WTC11 (cell line): ENCODE measurements at places on chromosomes 5 and 9. TPM values are rescaled to one million over a fixed set of nuclear protein-coding genes. Genes with fewer than 3 reads are reported as not detected.
A peak's percentile ranks its signal among the peaks of the same experiment; 100 is the strongest.

GRCh38 chr5:34674187-34674586 is 18.1 kb downstream of the RAI14 start:
- no peak for DNase-seq

DNA sequence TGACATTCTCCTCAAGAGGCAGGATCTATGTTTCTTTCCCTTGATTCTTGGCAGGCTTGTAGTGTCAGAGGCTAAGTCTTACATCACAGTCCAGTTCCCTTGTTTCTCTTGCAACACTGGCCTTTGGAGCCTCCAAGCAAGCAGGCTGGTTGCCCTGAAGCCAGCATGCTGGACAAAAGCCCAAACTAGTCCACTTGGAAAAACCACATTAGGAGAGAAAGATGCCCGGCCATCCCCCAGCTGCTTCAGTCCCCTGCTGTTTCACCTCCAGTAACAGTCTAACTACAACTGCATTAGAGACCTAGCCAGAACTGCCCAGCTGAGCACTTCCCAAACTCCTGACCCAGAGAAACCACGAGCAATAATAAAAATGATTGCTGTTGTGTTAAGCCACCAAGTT is 87.6 kb downstream of the ADAMTS6 start:
- no peak for DNase-seq

- no peak for DNase-seq
Measured at GRCh38 chr5:147832541-147832940, 1.1 kb upstream of the SPINK1 start.

DNA sequence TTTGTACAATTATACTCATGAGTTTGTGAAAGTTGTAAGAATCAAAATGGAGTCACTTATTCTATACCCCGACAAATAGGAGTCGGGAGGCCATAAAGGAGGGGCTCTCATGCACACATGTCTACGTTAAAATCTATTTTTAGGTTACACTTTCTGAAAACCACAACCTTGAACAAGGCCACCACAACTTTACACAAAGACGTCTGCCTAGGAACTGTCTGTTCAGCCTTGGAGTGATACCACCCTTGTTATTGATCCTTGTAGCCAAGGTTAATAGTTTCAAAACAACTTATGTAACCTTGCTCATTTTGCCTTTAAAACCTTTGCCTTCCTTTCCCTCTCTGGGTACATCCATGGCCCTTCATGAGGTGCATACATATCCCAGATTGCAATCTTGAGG is 4.1 kb upstream of the NDFIP1 start:
- no peak for DNase-seq

GRCh38 chr9:118829334-118829733 is 539.9 kb downstream of the BRINP1 start:
- no peak for DNase-seq

DNA sequence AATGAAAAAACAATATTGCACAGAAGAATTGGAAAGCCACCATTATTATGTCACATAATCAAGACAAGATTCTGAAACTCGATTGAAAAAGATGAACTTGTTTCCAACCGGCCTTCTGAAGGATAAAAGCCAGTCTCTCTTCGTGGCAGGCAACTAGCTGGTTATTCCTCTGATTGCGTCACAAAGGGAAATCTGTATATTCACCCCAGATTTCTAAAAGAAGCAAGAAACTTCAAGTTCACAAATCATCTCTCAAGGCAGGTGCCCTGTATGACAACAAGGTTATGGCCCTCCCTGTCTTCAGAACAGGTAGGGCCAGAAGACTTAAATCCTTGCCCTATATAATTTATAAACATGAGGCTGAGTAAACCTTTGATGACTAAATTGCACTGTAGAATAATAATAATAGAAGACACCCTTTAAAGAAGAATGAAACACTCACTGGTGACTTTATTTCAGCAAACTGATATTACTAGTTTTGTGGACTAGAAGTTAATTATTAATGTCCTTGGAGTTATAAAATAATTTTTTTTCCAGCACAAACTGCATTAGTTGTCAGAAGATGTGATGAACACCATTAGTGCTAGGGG is 2.9 kb upstream of the KLF4 start:
- no peak for DNase-seq

DNA sequence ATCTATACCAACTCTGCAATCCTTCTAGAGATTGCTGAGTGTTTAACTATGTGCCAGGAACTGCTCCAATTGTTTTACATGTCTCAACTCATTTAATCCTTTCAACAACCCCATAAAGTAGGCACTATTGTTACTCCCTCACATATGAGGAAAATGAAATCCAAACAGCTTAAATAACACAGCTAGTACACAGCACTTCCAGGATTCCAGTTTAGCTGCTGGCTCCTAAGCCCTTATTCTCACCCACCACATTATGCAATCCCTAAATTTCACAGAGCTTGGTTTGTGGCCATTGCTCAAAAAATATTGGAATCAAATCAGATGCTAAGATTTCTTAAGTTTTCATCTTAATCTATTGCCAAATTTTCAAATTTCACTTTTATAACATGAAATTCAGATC is 84.9 kb downstream of the PRELID2 start:
- no peak for DNase-seq

- no peak for DNase-seq
Measured at GRCh38 chr9:98833090-98833956, 25.9 kb downstream of the GALNT12 start.

GRCh38 chr5:82307451-82307850 is 29.3 kb upstream of the RPS23 start:
- no peak for DNase-seq

DNA sequence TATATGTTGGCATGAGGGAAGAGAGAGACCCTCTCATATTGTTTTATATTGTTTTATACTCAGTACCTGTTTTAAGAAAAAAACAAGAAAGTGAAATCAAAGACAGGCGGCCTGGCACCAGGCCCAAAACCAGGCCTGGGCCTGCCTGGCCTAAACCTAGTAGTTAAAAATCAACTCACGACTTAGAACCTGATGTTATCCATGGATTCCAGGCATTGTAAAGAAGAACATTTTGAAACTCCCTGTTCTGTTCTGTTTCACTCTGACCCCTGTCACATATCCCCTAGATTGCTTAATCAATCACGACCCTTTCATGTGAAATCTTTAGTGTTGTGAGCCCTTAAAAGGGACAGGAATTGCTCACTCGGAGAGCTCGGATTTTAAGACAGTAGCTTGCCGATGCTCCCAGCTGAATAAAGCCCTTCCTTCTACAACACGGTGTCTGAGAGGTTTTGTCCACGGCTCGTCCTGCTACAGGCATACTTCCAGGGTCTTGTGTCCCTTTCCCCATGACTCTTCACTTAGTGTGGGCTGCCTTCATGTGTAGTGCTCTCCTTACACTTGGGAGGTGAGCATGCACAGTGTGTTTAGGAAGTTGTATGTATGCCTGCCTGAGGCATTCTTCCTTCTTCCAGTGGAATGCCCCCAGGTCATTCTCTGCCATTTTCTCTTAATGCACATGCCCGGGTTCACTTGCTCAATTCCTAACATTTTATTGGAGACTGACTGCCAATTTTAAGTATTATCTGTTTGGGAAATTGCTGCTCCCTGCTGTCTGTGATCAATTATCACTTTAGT is 17.8 kb downstream of the TBCA start:
- no peak for DNase-seq

GRCh38 chr5:139852696-139853095 is 57.1 kb downstream of the PSD2 start:
- DNase-seq = no peak

DNA sequence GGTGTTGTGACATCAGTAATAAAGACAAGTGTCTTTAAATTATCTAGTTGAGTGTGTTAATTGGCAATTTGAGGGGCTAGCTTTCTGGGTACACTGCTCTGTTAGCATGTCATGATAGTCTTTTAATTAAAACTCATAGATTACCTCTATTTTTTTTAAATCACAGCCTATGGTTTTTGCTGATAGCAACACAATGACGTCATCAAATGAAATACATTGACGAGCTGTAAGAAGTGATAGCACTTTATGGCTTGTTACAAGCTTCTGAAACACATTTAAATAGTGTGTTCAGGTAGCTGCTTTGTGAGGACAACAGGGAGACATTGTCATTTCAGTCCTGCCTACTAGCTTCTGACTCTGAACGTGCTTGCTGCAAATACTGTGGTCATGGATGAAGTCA is 600.5 kb upstream of the EDIL3 start:
- no peak for DNase-seq

DNA sequence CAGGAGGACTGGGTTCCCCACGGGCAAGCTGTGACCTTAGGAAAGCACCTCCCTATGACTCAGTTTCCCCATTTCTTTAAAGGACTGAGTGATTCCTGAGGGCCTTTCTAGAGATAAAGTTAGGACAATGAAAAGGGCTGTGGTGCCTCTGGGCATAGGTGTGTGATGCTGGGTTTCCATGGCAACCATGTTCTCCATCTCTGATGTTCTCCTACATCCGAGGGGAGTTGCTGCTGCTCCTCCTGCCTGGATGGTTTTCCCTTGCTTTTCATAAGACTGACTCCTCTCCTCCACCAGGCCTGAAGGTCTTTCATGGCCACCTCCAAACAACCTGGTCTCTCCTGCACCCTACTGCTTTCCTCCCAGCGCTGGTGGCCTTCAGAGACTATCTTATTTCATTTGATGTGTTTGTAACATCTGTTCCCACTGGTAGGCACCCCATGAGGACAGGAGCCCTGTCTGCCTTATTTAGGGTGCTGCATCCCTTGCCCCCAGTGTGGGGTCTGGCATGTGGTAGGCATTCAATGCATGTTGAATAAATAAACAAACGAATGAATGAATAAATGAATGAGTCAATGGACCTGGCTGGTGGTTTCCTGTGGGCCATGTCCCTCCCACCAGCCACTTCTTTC is 112.2 kb upstream of the HAND1 start:
- DNase-seq = no peak

DNA sequence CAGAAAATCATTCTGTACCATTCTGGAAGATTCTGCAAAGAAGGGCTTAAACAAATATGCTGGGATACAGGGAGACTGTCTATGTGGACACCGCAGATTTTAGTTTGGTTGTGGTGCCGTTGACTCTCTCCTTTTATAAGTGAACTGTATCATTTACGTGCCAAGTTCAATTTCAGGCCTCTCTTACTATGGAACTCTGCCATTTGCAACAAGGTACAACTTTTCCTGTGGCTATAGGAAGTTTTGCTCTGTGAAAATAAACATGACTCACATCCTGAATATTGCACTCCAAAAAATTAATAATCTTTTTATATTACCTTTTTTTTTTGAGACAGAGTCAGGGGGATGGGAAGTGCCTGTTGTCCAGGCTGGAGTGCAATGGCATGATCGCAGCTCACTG is 29.7 kb upstream of the CSNK1G3 start:
- DNase-seq = no peak

- no peak for DNase-seq
Measured at GRCh38 chr9:97855486-97855875, 2.5 kb downstream of the FOXE1 start.

DNA sequence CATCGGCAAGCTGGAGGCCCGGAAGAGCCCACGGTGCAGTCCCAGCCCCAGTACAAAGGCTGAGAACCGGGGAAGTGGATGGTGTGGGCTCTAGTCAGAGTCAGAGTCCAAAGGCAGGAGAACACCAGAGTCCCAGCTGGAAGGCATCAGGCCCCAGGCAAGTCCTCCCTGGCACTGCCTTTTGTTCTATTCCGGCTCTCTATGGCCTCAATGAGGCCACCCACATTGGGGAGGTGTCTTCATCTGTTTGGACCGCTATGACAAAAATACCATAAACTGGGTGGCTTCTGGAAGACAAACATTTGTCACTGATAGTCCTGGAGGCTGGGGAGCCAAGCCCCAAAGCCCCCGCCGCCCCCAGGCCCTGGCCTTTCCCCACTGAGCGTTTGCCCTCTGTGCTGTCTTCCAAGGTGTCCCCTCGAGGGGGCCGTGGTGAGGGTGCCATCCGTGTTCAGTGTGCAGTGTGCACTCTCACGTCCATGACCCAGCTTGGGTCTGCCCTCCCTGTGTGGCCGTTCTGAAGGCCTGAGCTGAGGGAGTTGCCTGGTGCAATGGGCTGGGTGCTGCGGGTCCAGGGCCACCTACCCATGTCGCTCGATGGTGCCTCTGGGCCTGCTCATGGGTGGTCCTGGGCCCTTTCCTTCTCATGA is 99.1 kb upstream of the PPP1R26 start:
- DNase-seq = no peak

DNA sequence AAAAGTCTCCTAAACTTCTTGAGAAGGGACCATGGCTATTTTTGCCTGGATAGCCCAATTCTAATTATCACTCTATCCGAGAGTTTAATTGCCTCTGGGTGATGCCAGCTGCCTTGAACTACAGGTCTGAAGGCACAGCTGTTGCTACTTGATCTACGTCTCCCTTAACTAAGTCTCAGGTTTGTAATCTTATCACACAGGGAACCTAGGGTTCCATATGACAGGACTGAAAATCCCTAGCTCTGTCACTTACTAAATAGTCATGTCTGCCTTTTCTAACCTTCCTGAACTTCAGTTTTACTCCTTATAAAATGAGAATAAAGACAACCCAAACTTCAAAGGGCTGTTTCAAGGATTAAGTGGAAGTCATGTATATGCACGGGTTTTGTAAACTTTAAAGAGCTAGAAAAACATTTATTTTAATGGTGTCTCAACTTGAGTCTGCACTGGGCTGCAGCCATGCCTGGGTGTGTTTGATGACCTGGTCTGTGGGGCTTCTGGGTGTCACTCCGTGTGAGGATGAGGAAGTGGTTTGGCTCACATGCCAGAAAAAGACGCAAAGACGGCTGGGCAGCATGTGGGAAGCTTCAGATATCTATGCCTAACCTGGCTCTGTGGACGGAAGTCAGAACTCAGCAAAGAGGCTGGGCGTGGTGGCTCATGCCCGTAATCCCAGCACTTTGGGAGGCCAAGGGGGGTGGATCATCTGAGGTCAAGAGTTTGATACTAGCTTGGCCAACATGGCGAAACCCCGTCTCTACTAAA is 129.3 kb upstream of the SLC44A1 start:
- no peak for DNase-seq

DNA sequence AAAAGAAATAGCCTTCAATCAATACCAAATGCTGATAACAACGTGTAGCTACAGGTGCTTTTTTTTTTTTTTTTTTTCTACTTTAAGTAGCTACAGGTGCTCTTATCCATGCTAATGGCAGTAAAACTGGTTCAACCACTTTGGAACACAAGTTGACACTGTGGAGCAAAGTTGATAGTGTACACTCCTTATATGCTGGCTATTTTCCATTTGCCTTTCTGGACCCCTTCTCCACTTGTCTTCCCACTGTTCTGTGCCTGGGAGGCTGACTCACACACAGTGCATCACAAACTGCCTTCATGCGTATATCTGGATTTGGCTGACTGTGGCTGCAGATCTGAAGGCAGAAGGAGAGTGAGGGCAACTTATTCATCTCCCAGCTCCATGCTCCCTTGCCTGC is 247.9 kb downstream of the MSX2 start:
- no peak for DNase-seq

- DNase-seq = peak; percentile 47
Measured at GRCh38 chr5:93587597-93588351, 4.8 kb downstream of the NR2F1 start.

- no peak for DNase-seq
Measured at GRCh38 chr9:133517711-133518110, 7.0 kb downstream of the MYMK start.

- DNase-seq = no peak
Measured at GRCh38 chr9:117938086-117938485, 233.9 kb downstream of the TLR4 start.

The LECT2 gene
- total RNA-seq = not detected in 3 replicates

The OR13C2 gene
- total RNA-seq = not detected in 3 replicates

The ACTBL2 gene
- not detected in 3 replicates for total RNA-seq

The HSD17B4 gene
- 362 to 409 TPM (median 407 TPM) in 3 replicates for total RNA-seq

The QRFP gene
- not detected in 3 replicates for total RNA-seq

The SLC46A2 gene
- total RNA-seq = 0.07 TPM in 1 of 3 replicates, not detected in the others

The PCDHB11 gene
- total RNA-seq = 0.61 to 1.2 TPM (median 0.92 TPM) in 3 replicates

The CHSY3 gene
- total RNA-seq = 0.98 to 1.3 TPM (median 1.1 TPM) in 3 replicates

The PDCD1LG2 gene
- total RNA-seq = not detected in 3 replicates

The NOXA1 gene
- total RNA-seq = 2.9 to 5.9 TPM (median 4.8 TPM) in 3 replicates

The INSL6 gene
- not detected in 3 replicates for total RNA-seq

The DIRAS2 gene
- total RNA-seq = 0.27 to 0.35 TPM (median 0.34 TPM) in 3 replicates

The ANKRD18B gene
- 11.0 to 16.4 TPM (median 13.6 TPM) in 3 replicates for total RNA-seq

The ANP32B gene
- total RNA-seq = 149 to 156 TPM (median 150 TPM) in 3 replicates
